ENCODE measurements at places on chromosomes 13 and 19.

GRCh38 chr13:29858667-29859066, 8.2 kb upstream of the UBL3 start:
- no peak for DNase-seq

DNA sequence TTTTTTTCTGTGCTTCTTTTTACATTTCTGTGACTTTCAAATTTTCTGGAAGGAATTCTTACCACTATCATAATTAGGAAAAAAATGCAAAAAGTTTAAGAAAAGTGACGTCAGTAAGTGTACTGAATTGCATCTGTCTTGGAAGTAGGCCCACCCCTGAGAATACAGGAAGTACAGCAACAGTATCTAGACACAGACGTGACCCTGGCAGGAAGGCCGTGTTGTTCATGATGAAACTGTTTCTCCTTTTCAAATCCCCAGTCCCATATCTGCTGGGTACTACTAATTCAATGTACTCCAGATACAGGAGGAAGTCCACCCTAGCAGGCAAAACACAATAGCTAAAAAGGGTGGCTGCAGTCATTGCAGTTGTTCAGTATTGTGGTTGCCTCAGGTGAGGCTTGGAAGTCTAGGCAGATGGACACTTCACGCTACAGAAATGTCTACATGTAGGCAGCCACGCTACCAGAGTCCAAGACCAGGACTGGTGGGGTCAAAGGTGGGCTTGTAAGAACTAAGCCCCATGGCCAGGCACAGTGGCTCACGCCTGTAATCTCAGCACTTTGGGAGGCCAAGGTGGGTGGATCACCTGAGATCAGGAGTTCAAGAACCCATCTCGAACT, 49.6 kb upstream of the MED4 start:
- DNase-seq = no peak

- DNase-seq = no peak
These were observed 2020.1 kb upstream of the PCDH20 start for GRCh38 chr13:63435667-63436324.

- no peak for DNase-seq
These were observed 51.3 kb downstream of the WDR87 start for GRCh38 chr19:37855098-37855497.

- DNase-seq = no peak
These were observed 13.7 kb downstream of the PLD3 start for GRCh38 chr19:40362160-40362559.

- DNase-seq = peak; percentile 98
These were observed 6.6 kb upstream of the BCL3 start for GRCh38 chr19:44741841-44742329.

GRCh38 chr19:45283443-45284033, 32.5 kb downstream of the MARK4 start:
- DNase-seq = no peak

GRCh38 chr13:65461590-65461989, 1768.5 kb downstream of the PCDH9 start:
- no peak for DNase-seq

DNA sequence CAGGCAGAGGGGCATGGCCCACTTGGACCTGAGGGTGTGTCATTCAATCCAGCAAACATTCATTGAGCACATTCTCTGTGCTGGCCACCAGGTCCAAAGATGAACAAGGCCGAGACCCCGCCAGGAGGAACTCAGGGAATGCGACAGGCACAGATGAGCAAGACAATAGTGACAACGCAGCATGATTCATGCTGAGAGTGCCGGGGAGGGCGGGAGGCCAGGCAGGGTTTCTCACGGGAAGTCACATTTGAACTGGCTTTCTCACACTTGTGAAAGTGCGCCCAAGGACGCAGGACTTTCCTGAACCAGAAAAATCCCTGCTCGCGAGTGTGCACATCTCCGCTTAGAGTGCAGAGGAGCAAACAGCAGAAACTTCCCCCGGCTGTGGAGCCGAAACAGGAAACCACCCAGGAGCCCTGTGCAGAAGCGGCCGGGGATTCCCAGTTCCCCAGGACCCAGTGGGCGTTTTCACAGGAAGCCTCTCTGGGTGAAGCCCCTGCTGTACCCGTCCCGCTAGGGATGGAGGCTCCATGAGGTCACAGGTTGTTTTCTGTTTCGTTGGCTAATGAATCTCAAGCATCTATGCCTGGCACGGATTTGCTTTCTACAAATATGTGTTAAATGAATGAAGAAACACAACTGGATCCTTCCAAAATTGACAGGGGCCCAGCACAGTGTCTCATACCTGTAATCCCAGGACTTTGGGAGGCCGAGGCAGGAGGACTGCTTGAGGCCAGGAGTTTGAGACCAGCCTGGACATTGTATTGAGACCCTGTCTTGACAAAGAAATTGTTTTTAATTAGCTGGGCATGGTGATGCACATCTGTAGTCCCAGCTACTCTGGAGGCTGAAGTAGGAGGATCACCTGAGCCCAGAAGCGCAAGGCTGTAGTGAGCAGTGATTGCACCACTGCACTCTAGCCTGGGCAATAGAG, 68.4 kb upstream of the TM9SF2 start:
- DNase-seq = peak; percentile 85
